ENCODE measurements at places on chromosomes 5 and 9.

- DNase-seq, result no peak
These were observed 10.0 kb upstream of the GDA start for GRCh38 chr9:72139226-72139625.

- DNase-seq, result no peak
These were observed 142.7 kb upstream of the DHFR start for GRCh38 chr5:80797428-80798024.

DNA sequence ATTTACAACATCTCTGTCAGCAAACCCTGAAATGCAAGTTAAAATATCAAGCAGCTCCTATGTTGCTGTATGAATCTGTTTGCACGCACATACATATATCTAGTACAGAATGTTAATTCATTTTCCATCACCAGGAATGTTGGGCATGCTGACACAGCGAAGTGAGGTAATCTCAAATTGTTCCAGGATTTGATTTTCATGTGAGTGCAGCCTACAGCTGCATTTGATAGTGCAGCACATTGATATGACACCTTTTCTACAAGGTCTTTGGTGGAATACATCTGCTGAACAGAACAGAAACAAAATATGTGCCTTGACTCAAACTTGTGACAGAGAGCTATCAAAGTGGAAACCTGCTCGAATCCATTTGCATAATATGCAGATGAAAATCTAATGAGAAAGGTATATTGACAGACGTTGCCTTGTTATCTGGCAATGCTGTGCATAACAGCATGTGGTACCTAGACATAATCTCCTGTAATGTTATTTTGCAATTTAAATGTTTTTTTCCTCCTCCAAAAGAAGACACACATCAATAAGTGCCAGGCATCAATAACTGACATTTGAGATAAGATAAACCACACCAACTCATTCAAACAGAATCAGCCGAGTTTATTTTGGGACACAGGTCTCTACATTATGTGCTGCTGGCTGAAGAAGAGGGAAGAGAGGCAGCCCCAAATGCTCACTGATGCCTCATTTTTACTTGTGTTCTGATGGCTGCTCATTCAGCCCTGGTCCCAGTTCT lies 512.2 kb downstream of the ZNF608 start:
- no peak for DNase-seq

GRCh38 chr9:127161081-127161624 lies 38.7 kb upstream of the ANGPTL2 start:
- no peak for DNase-seq

- DNase-seq, result no peak
These were observed 52.9 kb downstream of the COMMD10 start for GRCh38 chr5:116137544-116138378.

DNA sequence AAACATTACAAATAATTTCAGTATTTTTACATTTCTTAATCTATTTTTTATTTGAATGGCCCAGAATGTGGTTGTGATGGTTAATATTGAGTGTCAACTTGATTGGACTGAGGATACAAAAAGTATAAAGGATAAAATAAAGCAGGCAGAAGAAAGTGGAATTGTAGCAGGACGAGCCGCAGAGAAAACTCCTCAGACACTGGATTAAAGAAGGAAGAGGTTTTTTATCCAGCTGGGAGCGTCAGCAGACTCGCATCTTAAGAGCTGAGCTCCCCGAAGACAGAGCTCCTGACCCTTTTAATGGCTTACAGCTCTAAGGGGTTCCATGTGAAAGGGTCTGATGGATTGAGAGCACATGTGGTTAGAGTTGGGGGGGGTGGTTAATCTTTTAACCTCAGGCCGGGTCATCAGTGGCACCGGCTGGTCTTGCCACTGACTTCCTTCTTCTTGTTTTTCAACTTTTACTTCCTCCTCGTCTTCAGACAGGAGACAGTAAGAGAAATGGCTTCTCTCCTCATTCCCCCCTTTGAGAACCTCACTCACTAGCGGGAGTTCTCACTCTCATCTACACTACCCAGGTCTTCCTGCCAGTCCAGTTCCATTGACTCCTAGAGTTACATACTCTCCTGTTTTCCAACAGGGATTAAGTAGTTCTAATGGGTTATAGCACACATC lies 80.0 kb downstream of the TMEM161B start:
- DNase-seq, result no peak

DNA sequence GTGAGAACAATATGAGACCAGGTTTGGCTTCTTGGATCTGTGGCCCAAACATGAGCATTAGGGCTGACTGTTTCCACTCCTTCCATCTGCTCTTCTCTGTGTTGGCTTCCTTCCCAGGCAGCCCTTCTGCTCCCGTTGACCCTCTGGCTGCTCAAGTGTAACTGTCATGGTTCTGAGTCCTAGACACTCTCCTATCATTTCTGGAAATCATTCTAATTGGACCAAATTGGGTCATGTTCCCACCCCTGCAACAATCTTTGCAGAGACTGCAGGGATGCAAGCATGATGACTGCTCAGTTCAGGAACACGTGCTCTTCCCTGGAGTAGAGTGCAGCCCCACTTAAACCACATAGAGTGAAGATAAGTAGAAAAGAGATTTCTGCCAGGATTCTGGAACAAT lies 741.4 kb downstream of the TAF11L14 start:
- DNase-seq, result no peak

- no peak for DNase-seq
These were observed 22.2 kb upstream of the CMBL start for GRCh38 chr5:10329820-10330481.

DNA sequence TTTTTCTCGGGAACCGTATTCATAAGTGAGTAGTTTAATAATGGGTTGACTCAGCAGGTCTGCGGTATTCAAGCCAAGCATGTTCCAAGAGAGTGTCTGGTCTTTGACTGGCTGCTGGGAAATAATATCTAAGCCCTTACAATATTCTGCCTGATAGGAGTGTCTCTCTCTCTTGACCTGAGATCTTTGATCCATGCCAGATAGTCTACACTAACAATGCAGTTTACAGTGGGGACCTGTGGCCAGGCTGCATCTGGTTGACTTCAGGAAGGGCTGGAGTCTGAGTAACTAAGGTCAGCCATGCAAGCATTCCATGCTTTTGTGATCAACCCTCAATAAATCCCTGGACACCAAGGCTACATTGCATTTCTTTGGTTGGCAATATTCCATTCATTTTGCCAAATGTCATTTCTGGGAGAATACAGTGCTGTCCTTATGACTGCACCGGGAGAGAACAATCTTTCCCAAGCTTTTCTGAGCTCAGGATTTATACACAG lies 195.5 kb downstream of the SEMA5A start:
- no peak for DNase-seq

- DNase-seq, result no peak
These were observed 114.6 kb downstream of the MTX3 start for GRCh38 chr5:79876456-79876855.

DNA sequence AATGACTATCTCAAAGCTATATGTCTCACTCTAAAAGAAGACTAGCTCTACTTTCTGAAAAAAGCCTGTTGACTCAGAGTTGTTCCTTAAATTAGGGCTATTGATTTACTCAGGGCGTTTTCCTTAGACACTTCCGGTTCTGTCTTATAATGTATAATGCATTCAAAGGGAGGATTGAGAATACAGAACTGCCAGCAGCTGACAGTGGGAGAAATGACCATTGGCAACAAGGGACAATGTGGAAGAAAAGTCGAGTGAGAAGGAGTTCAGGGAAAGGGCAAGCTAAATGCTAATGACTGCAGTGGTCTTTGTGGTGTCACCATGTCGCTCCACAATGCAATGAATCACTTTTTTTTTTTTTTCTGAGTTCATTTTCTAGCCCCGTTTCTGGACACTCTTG lies 65.7 kb upstream of the ANKH start:
- no peak for DNase-seq

DNA sequence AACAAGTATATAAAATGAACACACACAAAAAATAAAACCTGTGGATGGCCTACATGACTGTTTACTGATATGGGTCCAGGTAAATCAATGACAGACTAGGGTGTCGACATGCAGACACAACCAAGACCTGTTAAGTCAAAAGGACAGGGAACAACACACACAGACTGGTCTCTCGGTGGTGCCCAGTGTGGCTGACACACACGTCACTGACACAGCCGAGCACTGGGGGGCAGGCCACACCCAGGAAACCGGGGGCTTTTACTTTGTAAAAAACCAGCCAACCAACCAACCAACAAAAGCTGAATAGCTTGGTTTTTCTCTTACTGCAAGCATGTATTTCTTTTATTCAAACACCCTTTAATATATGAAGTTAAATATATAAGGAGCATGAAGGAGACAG lies 5.0 kb downstream of the FAM163B start:
- no peak for DNase-seq

- DNase-seq, result no peak
These were observed 117.6 kb upstream of the S1PR3 start for GRCh38 chr9:88873635-88874034.

- no peak for DNase-seq
These were observed 14.3 kb downstream of the GPX3 start for GRCh38 chr5:151034422-151035379.

GRCh38 chr5:150178262-150178661 lies 11.6 kb upstream of the SLC6A7 start:
- DNase-seq, result no peak

DNA sequence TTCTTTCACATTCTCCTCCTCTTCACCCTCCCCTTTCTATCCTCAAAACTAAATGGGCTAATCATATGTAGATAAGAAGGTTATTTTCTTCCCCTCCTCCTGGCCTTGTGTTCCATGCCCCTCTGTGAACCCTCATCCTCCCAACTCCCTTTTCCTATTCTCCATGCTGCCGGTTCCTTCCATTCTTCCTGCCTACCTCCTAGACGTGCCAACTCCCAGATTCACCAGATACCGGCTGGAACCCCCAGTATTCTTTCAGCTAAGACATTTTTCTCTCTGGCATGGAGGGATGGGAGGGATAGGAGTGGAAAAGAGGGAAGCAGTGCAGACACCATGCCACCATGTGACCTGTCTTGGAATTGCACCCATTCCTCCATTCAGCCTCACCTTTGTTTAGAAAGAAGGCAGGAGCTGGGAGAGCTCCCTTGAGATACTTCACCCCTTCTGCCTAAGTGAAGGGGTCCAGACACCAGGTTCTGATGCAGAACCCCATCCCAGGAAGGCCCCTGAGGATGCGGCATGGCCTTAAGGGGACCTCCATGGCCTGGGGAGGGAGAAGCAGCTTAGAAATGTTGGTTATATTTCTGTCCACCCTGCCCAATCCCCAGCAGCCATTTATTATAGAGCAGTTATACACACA lies 4.8 kb downstream of the DNAJB5 start:
- DNase-seq, result no peak

GRCh38 chr5:87541033-87541432 lies 128.3 kb upstream of the CCNH start:
- no peak for DNase-seq

GRCh38 chr5:107501965-107502675 lies 168.6 kb downstream of the EFNA5 start:
- no peak for DNase-seq

GRCh38 chr5:1542781-1543180 lies 19.0 kb upstream of the LPCAT1 start:
- DNase-seq, result no peak

DNA sequence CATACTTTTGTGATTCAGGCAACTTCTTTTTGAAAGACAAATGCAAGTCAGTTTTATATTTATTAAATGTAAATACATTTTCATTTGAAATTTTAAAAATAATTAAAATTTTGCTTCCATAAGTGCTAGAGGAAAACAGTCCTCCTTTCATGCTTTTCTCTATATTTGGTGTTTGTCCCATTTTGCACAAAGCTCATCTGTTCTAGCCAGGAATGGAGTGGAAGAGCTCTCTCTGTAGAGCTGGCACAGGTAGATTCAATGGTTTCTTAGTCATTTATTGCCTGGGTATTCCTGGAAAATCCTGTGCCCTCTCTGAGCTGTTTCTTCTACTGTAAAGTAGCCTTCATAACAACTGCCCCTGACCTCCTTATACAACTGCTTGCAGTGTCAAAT lies 267.6 kb upstream of the HAPLN1 start:
- no peak for DNase-seq

GRCh38 chr9:19223724-19224123 lies 6.8 kb upstream of the DENND4C start:
- no peak for DNase-seq

GRCh38 chr9:73065439-73065838 lies 86.2 kb upstream of the ANXA1 start:
- no peak for DNase-seq

DNA sequence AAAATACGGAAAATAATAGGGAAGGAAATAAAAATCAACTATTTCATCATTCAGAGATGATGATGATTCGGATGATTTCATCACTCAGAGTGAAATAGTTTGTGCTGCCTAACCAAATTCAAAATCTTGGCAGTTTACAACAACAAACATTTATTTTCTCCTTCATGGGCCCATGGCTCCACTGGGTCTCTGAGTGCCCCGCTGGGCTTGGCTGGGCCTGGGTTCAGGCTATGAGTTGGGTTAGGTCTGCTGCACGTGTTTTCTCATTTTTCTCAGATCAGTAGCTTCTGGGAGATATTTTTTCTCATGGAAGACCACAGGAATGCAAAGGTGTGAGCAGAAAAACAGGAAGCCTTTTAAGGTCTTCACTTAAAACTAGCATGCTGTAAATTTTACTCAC lies 24.0 kb upstream of the F2RL1 start:
- DNase-seq, result no peak

DNA sequence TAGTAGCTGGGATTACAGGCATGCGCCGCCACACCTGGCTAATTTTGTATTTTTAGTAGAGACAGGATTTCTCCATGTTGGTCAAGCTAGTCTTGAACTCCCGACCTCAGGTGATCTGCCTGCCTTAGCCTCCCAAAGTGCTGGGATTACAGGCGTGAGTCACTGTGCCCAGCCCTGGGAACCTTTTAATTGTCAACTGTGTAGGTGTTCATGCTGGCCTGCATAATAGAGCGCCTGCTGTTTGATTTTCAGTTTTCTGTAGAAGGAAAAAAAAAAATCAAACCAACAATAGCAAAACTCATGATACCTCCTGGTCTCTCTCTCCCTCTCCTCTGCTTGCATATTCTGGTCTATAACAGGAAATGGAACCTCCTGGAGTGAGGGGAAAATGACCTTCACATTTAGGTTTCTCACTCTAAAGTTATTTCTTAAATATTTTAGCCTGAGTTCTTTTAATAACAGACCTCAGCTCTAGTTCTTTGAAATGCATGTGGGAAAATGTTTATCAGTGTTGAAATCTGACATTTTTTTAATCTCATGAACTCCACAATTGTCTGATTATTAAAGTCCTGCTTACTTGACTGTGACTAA lies 51.7 kb downstream of the EXOSC2 start:
- no peak for DNase-seq

- no peak for DNase-seq
These were observed 17.6 kb upstream of the AGGF1 start for GRCh38 chr5:77012601-77013000.

- DNase-seq, result no peak
These were observed 136.6 kb upstream of the OTULINL start for GRCh38 chr5:14445013-14445412.

- no peak for DNase-seq
These were observed 30.2 kb upstream of the BASP1 start for GRCh38 chr5:17187011-17187785.

Data from stimulated activated CD4-positive, alpha-beta T cell treated with anti-CD3 and anti-CD28 coated beads, Interleukin-15, amount 100 ng/mL, for 1 hour (primary cell).